ENCODE measurements at places on chromosomes 4 and X. TPM values are rescaled to one million over a fixed set of nuclear protein-coding genes. Genes with fewer than 3 reads are reported as not detected.
A peak's percentile ranks its signal among the peaks of the same experiment; 100 is the strongest.

- no peaks in the 10 kb centered on the region for H3K4me1 ChIP-seq
- H3K36me3 ChIP-seq = no peaks in the 10 kb centered on the region
- H3K27ac ChIP-seq = no peak overlapping the region
- H3K27me3 ChIP-seq = no peaks in the 10 kb centered on the region
- DNase-seq = no peak
Measured at GRCh38 chr4:46249516-46249915, 125.7 kb upstream of the GABRG1 start.

DNA sequence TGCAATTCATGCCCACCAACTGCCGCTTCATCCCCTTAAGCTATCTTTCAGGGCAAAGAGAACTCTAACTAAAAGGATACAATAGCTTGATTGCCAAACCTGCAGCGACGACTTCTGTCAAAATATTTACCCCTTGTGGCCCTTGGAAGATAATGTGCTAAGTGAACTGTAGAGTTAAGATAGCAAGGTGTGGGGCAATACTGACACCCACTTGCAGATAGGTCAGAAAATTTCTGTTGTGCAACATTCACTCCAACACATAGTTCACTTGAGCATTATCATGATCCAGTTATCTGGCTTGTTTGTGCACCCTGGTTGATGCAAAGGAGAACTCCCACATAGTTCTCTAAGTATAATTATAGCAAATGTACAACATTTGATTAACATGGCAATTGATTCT is 55.6 kb downstream of the RHOXF2B start:
- H3K4me3 ChIP-seq = no peak overlapping the region
- no peak overlapping the region for H3K27ac ChIP-seq
- DNase-seq = no peak
- no peaks in the 10 kb centered on the region for H3K36me3 ChIP-seq
- H3K27me3 ChIP-seq = no peaks in the 10 kb centered on the region

RBPJ gene
- total RNA-seq = 98.2 TPM

- no peak overlapping the region for H3K27ac ChIP-seq
- no peaks in the 10 kb centered on the region for H3K4me1 ChIP-seq
- no peaks in the 10 kb centered on the region for H3K27me3 ChIP-seq
- H3K4me3 ChIP-seq = no peak overlapping the region
- DNase-seq = no peak
Measured at GRCh38 chr4:104330125-104330905, 164.4 kb downstream of the CXXC4 start.

GRCh38 chrX:1487401-1487800 is 34.7 kb upstream of the ASMTL start:
- no peaks in the 10 kb centered on the region for H3K27me3 ChIP-seq
- no peak overlapping the region for H3K27ac ChIP-seq
- no peak for DNase-seq

DNA sequence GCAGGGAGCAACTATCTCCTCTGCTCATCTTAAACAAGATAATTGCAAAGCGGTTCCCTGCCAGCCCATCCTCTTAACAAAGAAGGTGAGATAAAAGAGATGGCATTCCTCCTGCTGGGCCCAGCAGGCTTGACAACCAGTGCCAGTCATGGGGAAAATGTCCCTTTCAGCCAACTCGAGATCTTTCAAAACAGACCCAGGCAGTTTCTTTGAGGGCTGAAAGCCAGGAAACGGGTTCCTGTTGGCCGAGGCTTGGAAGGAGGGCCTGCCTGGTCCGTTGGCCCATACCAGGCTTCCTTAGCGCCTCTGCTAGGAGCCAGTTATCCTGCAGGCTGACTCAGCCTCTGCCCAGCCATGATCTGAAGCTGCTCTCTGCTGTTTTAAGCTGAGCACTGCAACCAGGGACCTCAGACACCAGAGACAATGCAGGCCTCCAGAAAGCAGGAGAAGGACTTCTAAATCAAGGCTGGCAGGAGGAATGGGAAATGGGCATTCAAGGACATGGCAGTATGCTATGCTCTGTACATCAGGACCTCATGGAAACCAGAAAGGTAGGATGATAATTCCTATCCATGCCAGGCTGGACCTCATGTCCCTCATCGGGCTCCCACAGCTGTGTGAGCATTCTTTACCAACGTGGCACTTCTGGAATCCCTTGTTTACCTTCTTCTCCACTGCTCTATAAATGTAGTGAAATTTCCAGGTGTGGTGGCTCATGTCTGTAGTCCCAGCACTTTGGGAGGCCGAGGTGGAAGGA is 42.4 kb upstream of the SLC2A9 start:
- no peak overlapping the region for H3K4me3 ChIP-seq
- no peak for DNase-seq
- no peak overlapping the region for H3K27ac ChIP-seq

NUDT9 gene
- total RNA-seq = 52.0 TPM

DNA sequence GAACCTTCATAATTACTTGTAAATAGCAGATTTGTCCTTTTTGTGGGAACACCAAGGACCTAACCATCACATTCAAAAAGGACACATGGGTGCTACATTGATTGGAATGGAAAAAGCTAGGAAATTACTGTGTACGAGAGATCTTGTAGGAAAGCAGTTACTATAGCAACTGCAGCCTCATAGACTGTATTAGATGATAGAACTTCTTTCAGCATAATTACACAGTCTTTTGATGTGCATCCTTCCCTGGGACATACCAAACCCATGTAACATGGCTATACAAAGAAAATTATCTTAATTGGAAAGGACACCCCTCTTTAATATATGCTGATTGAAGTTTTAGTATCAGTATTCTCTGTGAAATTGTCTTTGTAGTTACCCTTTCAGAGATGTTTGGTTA is 130.7 kb upstream of the CTSO start:
- H3K36me3 ChIP-seq = no peaks in the 10 kb centered on the region
- H3K27ac ChIP-seq = no peak overlapping the region
- H3K4me3 ChIP-seq = no peak overlapping the region
- DNase-seq = no peak

GRCh38 chrX:136867518-136867917 is 13.0 kb downstream of the RBMX start:
- no peaks in the 10 kb centered on the region for H3K27me3 ChIP-seq
- H3K4me3 ChIP-seq = no peak overlapping the region
- H3K27ac ChIP-seq = no peak overlapping the region
- no peak for DNase-seq
- H3K36me3 ChIP-seq = no peaks in the 10 kb centered on the region

GRCh38 chrX:7515681-7516413 is 327.1 kb upstream of the VCX start:
- DNase-seq = no peak
- H3K4me1 ChIP-seq = no peaks in the 10 kb centered on the region
- H3K4me3 ChIP-seq = no peak overlapping the region
- H3K27ac ChIP-seq = no peak overlapping the region
- no peaks in the 10 kb centered on the region for H3K36me3 ChIP-seq

DNA sequence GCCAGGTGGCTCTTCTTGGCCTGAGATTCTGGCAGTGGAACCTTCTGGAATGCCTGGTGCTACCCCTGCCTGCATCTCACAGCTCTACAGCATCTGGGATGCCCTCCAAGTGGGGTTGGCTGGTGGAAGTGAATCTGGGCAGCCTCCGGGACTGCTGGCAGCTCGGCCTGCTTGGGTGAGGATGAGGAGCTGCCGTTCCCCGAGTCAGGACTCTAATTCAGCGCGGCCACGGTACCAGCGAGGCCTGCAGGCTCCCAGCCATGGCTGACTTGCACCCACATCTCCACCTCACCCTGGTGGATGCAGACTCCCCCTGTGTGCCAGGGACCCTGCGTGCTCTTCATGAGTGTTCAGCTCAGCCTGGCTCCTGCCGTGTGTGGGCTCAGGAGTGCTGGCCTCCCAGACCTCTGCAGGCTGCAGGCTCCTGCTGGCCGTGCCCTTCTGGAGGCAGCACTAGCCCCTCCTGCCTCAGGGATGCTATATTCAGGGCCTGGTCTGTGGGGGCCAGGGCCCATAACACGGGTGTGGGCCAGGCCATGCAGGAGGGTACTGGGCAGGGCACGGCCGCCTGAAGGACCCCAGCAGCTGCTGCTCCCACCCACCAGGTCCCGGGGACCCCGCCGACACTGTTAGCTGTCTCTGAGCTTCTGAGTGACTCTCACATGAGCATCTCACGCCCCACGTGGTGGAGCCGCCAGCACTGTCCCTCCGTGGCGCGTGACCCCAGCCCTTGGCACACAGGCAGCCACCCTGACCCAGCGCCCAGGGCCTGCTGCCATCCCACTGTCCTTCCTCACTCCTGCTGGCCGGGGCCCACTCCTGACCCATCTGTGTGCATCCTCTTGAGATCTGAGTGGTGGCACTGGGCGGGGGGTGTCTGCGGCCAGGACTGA is 10.6 kb downstream of the UVSSA start:
- no peaks in the 10 kb centered on the region for H3K4me1 ChIP-seq
- no peaks in the 10 kb centered on the region for H3K27me3 ChIP-seq
- DNase-seq = no peak
- no peak overlapping the region for H3K4me3 ChIP-seq

DNA sequence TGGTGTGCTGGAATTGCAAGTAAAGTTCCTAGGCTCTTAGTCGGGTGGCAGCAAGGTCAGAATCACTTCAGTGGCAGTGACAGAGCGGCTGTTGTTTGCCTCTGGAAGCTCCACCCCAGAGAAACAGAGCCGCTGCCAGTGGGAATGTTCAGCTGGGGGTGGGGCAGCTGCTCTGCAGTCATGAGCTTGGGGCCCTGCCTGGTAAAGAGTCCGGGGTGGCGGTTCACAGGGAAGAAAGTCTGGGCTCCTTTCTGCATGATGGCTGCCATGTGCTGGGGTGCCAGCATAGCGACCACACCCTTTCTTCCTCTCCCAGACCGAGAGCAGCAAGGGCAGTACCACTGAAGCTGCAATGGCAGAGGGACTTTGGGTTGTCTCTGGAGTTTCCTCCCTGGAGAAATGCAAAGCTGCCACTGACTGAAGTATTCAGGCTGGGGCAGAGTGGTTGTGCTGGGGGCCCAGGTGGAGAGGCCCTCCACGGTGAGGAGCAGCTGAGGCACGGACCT is 108.8 kb upstream of the CENPE start:
- H3K4me1 ChIP-seq = no peaks in the 10 kb centered on the region
- DNase-seq = peak; percentile 22
- no peak overlapping the region for H3K27ac ChIP-seq
- no peak overlapping the region for H3K4me3 ChIP-seq

PLK4 gene
- 8.8 TPM for total RNA-seq

DNA sequence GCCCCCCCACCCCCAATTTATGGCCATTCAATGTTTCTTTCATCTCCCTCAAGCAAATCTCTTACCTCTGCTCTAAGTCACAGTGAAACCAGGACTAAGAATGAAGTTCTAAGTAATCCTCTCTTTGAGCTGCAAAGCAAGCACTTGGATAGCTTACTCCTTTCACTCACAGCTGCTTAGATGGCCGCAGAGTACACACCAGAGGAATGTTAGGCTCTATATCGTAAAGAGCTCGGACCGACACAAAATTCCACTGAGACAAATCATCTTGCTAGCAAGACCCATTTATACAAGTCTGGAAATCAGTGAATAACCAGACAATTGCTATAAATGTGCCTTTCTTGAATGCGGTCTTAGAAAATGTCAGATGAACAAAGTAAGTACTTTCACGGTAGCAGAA is 135.0 kb downstream of the IDS start:
- no peaks in the 10 kb centered on the region for H3K4me1 ChIP-seq
- no peak for DNase-seq
- H3K27me3 ChIP-seq = no peaks in the 10 kb centered on the region
- H3K27ac ChIP-seq = no peak overlapping the region

DNA sequence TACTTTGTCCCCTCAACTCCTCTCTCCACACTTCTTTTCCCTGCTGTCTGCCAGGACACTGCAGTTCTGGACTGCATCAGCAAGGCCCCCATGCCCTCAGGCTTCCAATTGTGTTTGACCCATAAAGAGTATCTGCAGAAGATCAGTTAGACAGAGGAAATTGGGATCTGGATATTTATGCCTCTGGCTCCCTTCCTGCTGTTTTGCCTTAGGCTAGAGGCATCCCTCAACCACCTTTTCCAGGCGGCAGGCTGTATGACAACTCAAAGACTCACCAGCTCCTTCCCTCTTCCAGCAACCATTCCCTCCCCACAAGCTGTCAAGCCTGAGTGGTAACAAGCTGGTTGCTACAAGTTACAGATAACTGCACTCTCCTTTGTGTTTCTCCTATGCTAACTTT is 66.4 kb upstream of the NDP start:
- H3K4me1 ChIP-seq = no peaks in the 10 kb centered on the region
- no peaks in the 10 kb centered on the region for H3K36me3 ChIP-seq
- DNase-seq = no peak
- H3K4me3 ChIP-seq = no peak overlapping the region
- no peak overlapping the region for H3K27ac ChIP-seq
- H3K27me3 ChIP-seq = no peaks in the 10 kb centered on the region

DRD5 gene
- 0.13 TPM for total RNA-seq

DNA sequence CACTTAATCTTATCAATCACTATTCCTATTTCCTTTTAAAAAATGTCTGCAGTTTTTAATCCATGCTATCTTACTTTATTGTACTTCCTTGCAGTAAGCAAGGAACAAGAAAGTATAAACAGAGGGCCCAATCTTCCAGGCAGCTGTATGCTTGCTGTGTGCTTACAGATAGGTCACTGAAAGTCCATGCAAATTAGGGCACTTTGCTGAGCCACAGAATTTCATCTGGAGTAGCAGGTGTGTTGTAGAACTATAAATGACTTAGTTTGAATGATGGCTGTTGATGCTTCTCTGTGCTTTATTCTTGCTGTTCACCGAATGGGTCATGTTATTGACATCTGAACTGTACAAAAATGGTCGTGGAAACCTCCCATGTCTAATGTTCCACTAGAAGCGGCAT is 154.6 kb downstream of the ATOH1 start:
- H3K4me3 ChIP-seq = no peak overlapping the region
- no peaks in the 10 kb centered on the region for H3K4me1 ChIP-seq
- no peaks in the 10 kb centered on the region for H3K36me3 ChIP-seq
- H3K27ac ChIP-seq = no peak overlapping the region
- DNase-seq = no peak

MAOA gene
- 307 TPM for total RNA-seq

GRCh38 chr4:5504486-5504885 is 203.9 kb downstream of the EVC2 start:
- H3K36me3 ChIP-seq = no peaks in the 10 kb centered on the region
- no peak overlapping the region for H3K4me3 ChIP-seq
- H3K27me3 ChIP-seq = no peaks in the 10 kb centered on the region
- no peaks in the 10 kb centered on the region for H3K4me1 ChIP-seq
- DNase-seq = no peak

- no peaks in the 10 kb centered on the region for H3K27me3 ChIP-seq
- H3K4me1 ChIP-seq = no peaks in the 10 kb centered on the region
- H3K4me3 ChIP-seq = no peak overlapping the region
Measured at GRCh38 chr4:7841894-7842293, 97.8 kb downstream of the AFAP1 start.

EDNRA gene
- 0.91 TPM for total RNA-seq
